ENCODE measurements at places on chromosomes 16 and 17.

GRCh38 chr17:44591206-44591605, 33.9 kb downstream of the FZD2 start:
- H3K4me1 ChIP-seq: peaks cover 7% of the 10 kb centered on the region
- DNase-seq: peak; percentile 38
- no peak overlapping the region for H3K27ac ChIP-seq
- H3K4me3 ChIP-seq: no peak overlapping the region
- H3K27me3 ChIP-seq: no peaks in the 10 kb centered on the region

DNA sequence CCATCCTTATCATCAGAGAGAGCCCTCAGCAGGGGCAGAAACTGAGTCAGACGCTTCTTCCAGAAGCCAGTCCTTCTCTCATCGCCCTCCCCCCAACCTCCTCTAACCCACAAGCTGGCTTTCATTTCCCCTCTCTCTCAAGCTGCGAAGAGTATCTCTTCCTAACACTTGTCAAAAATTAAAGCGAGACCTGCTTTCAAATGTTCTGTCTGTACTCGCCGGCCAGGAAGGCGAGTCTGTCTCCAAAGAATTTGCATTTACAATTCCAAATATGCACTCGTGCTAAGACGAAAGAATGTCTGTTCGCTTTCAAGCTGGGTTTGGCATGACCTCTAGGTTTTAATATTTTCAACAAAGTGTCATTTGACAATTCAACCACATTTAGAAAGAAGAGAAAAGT, 140.4 kb downstream of the RGS9 start:
- no peaks in the 10 kb centered on the region for H3K36me3 ChIP-seq
- DNase-seq: no peak
- H3K27me3 ChIP-seq: no peaks in the 10 kb centered on the region
- H3K4me1 ChIP-seq: no peaks in the 10 kb centered on the region

DNA sequence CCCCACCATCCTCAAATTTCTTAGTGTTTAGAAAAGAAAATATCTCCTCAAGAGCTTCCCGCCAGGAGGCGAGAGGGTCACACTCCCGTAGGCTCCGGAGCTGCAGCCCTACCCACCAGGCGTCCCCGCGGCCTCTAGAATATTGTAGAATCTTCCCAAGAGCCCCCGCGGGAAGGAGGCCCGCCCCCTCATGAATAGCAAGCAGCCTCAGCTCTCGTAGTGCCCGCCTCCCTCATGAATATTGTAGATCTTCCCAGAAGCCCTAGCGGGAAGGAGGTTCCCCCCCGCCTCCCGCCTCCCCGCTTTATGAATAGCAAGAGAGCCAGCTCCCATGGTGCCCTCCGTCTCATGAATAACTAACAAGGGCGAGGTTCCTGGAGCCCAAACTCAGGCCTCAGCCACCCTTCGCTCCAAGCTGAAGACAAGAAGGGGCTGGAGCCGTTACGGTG, at the start of gene FBXO47:
FBXO47 (minus strand) TSS at position 114 of the 449 bp plus-strand sequence. CDS start 4,378 bp downstream, outside the sequence.
- H3K4me3 ChIP-seq: no peak within 1 kb of the TSS
- no peak for DNase-seq
- no peak within 1 kb of the TSS for H3K27ac ChIP-seq
- H3K36me3 ChIP-seq: no peaks in the 10 kb centered on the region
- H3K4me1 ChIP-seq: no peaks in the 10 kb centered on the region

- no peak overlapping the region for H3K27ac ChIP-seq
- no peaks in the 10 kb centered on the region for H3K4me1 ChIP-seq
- peaks cover 8% of the 10 kb centered on the region for H3K27me3 ChIP-seq
These were observed 136.8 kb upstream of the CDH5 start for GRCh38 chr16:66229651-66230050.

DNA sequence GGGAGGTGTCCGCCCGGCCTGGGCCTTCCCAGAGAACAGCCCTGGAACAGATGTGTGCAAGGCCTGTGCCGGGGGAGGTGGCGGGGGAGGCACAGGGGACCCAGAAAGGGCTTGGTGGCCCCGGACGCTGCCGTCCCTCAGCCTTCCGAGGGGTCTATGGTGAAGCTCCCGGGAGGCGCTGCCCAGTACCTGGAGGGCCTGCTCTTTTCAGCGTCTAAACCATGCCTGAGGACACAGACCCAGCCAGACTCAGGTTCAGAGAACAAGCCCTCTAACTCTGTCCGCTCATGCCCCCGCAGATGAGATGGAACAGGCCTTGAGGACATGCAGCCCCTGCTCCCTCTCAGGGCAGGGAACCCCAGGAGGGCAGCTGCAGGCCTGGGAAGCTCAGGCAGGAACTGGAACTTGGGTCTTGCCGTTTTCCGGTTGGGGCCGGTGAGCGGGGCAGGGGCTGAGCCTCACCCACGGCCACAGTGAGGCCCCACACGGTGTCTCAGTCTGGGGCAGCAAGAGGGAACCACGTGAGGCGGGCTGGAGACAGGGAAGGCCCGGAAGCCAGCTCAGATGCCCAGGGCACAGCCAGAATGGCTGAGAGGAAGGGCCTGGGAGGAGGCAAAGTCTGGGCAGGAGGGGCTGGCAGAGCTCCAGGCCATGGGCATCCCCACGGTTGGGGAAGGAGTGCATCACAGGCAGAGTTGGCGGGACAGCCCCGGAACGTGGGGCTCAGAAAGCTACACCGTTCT, 12.5 kb downstream of the SLC16A3 start:
- H3K27ac ChIP-seq: peak overlapping the region; percentile 69
- H3K36me3 ChIP-seq: peaks cover 79% of the 10 kb centered on the region
- peak; percentile 76 for DNase-seq

- no peak for DNase-seq
- H3K4me3 ChIP-seq: no peak overlapping the region
- H3K4me1 ChIP-seq: no peaks in the 10 kb centered on the region
These were observed 9.2 kb downstream of the SNN start for GRCh38 chr16:11677451-11677951.
